HFFc6 (cell line): ENCODE measurements at places on chromosomes 7 and 10. TPM values are rescaled to one million over a fixed set of nuclear protein-coding genes. Genes with fewer than 3 reads are reported as not detected.

Gene GIMAP5
- not detected in 3 replicates for total RNA-seq

Gene DPY19L1
- 24.7 to 33.4 TPM (median 27.8 TPM) in 3 replicates for total RNA-seq

Gene GPER1
- 4.8 to 7.1 TPM (median 6.6 TPM) in 3 replicates for total RNA-seq

Gene SAMD9
- total RNA-seq = 8.2 and 13.7 TPM in 2 replicates

Gene UTF1
- not detected in 3 replicates for total RNA-seq

Gene ABCB4
- not detected in 3 replicates for total RNA-seq

DNA sequence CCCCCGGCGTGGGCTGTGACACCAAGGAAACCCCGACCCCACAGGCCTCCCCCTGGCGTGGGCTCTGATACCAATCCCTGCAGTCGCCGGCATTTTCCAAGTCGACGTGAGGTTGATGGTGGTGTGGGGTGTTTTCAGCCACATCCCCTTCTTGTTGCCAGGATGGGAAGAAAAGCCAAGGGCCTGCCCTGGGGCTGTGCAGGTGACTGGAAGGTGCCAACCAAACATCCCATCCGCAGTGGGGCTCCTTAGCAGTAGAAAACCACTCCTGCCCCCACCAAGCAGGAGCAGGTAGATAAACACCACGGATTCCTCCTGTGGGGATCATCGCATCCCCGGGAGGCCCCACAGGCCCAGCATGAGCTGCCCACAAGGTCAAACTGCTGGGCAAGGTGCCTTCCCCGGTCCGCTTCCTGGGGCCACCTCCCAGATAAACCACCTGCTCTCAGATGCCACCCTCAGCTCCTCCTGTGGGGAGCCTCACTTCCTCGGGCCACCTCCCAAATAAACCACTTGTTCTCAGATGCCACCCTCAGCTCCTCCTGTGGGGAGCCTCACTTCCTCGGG is 88.5 kb upstream of the DIP2C start:
- peaks cover 7% of the 10 kb centered on the region; the same call in 1 of the 2 replicates for H3K4me1 ChIP-seq
- no peaks in the 10 kb centered on the region for H3K36me3 ChIP-seq
- DNase-seq = no peak
- H3K27me3 ChIP-seq = peaks cover 4% of the 10 kb centered on the region
- no peak overlapping the region for H3K27ac ChIP-seq

GRCh38 chr10:124227055-124227975 is 133.9 kb upstream of the CHST15 start:
- no peak overlapping the region for H3K27ac ChIP-seq
- H3K36me3 ChIP-seq = no peaks in the 10 kb centered on the region
- H3K4me1 ChIP-seq = no peaks in the 10 kb centered on the region; the same call in 1 of the 2 replicates
- peaks cover 3% of the 10 kb centered on the region; the same call in 1 of the 2 replicates for H3K27me3 ChIP-seq
- H3K4me3 ChIP-seq = no peak overlapping the region
- DNase-seq = no peak

DNA sequence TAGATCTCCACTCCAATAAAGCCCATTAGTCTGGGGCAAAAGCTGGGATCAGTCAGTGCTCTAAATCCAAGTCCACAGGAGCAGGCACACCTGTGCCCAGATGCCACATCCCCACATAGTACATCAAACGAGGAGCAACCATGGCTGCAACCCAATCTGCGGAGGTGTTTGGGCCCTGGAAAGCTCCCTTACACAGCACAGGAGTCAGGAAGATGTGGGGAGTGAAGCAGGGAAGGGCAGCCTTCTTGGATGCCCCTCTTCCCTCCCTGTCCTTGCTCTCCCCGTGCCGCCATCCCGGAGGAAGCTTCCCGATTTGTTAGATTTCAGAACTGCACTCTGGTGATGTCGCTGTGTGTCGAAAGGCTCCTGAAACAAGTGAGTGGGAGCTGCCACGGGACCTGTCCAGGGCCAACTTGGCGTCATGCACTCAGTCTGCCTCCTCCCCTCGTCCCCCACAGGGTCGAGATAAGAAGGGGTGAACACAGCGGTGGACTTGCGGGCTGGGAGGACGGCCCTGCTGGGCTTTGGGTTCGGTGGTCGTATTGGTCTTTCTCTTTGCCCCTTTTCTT is 230.6 kb upstream of the GRB10 start:
- peaks cover 25% of the 10 kb centered on the region for H3K4me1 ChIP-seq
- no peak for DNase-seq
- no peaks in the 10 kb centered on the region for H3K36me3 ChIP-seq

DNA sequence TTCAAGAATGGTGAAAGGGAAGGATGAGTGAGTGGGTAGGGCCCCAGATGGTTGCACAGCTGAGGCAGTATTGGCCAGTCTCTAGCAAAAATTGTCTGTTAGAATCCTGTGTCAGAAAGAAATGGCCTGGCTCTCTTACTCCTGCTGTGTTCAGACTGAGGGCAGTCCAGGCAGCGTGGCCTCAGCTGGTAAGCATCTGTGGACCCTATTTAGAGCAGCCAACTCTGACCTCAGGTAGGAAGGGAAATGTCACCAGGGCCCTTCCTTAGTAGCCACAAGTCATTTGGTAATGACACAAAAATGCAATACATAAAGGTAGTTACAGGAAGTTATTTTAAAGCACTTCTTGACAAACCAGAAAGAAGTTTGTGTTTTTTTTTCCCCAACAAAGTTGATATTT is 1194.7 kb downstream of the CNTNAP2 start:
- no peaks in the 10 kb centered on the region for H3K4me1 ChIP-seq
- no peaks in the 10 kb centered on the region for H3K36me3 ChIP-seq
- H3K27me3 ChIP-seq = peaks cover 2% of the 10 kb centered on the region; the same call in 1 of the 2 replicates
- no peak for DNase-seq

DNA sequence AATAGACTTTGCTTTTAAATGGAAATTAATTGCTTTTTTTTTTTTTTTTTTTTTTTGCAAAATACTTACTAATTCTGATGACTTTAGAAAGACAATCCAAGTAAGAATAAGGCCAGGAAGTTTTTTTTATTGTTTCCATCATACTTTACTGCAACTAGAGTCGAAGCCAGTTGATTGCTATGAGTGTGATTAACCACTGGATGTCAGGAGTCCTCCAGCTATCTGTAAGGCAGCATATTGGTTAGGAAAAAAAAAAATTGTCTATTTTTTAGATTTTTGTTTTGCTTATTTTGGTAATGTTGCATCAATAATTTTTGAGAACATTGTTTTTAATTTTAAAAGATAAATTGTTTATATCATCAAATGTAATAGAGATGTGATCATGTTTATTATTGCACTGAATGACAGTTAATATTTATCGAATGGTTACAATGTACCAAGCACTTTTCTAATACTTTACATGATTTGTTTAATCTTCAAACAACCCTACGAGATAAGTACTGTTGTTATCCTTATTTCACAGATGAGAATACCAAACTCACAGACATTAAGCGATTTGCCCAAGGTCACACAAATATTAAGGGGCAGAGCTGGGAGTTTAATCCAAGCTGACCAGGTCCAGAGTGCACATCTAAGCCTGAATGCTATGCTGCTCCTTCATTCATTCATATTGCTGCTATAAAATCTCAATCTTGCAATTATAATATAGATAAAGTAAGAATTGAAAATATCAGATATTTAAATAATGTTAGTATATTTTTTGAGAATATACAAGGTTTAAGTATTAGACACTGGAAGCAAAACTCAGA is 19.9 kb upstream of the LMOD2 start:
- peak; percentile 33 for DNase-seq
- peaks cover 16% of the 10 kb centered on the region for H3K4me1 ChIP-seq
- H3K36me3 ChIP-seq = no peaks in the 10 kb centered on the region
- no peaks in the 10 kb centered on the region; the same call in 1 of the 2 replicates for H3K27me3 ChIP-seq
- no peak overlapping the region for H3K27ac ChIP-seq
- H3K4me3 ChIP-seq = no peak overlapping the region

DNA sequence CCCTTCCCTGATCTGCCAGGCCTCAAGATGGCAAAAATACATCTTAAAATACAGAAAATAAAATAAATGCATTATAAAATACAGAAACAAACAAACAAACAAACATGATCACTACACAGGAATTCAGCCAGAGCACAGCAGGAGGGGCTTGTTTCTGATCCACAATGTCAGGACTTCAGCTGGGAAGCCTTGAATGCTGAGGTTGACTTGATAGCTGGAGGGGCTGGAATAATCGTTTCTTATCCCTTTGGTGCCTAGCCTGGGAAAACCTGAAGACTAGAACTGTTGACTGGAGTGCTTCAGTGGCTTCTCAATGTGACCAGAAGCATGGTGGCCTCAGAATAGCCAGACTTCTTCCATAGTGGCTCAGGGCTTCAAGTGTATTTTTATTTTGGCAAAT is 9.2 kb upstream of the MARVELD1 start:
- peaks cover 1% of the 10 kb centered on the region for H3K27me3 ChIP-seq
- no peak overlapping the region for H3K27ac ChIP-seq
- peaks cover 36% of the 10 kb centered on the region for H3K4me1 ChIP-seq
- H3K4me3 ChIP-seq = no peak overlapping the region
- DNase-seq = no peak
- H3K36me3 ChIP-seq = no peaks in the 10 kb centered on the region

DNA sequence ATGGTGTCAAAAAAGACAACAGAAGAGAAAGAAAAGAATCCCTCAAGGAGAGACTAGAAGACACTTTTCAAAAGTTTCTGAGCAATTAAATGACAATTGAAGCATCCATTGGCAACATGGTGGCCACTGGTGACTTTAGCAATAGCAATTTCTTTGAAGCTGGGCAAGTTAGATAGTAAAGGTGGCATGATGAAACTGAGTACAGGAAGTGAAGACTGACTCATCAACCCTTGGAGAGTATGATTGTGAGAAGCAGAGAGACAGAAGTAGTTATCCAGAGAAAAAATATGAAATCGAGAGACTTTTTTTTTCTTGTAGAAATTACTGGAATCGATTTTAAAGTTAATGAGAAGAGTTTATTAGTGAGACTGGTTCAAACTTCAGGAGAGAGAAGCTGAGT is 52.5 kb downstream of the DGKB start:
- no peak for DNase-seq
- peaks cover 23% of the 10 kb centered on the region for H3K4me1 ChIP-seq
- peak overlapping the region; percentile 20; the same call in 1 of the 2 replicates for H3K27ac ChIP-seq
- no peaks in the 10 kb centered on the region for H3K36me3 ChIP-seq

DNA sequence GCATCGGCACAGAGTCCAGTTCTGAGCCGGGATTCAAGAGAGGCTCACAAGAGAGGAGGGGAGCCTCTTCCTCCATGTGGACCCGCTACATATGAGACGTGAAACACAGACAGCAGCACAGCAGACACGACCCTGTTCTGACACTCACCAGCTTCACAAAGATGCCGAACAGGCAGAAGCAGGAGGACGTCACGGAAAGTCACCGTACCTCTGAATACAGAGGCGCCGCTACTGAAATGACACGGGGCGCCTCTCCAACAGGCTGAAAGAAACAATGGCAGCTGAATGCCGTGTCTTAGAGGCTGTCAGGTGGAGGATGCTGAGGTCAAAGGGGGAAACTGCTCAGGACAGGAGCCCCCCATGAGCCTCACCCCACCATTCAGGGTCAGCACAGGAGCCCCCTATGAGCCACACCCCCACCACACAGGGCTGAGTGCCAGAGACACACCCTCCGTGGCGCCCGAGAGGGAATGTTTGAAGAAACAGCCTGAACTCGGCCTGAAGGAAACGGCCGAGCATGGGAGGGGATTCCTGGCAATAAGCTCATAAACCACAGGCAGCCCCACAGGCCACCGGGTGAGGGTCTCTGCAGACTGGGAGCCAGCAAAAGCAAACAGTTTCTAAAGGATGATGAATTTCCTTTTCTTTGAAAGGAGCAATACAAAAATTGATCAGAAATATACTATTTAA is 510.3 kb downstream of the PTPRN2 start:
- H3K4me3 ChIP-seq = no peak overlapping the region
- H3K4me1 ChIP-seq = no peaks in the 10 kb centered on the region
- no peaks in the 10 kb centered on the region for H3K27me3 ChIP-seq
- H3K27ac ChIP-seq = no peak overlapping the region
- no peaks in the 10 kb centered on the region for H3K36me3 ChIP-seq

- H3K4me3 ChIP-seq = no peak overlapping the region
- H3K27me3 ChIP-seq = no peaks in the 10 kb centered on the region; the same call in none of the 2 replicates
- peaks cover 29% of the 10 kb centered on the region for H3K4me1 ChIP-seq
- no peak for DNase-seq
Measured at GRCh38 chr7:117048114-117048866, 95.0 kb downstream of the ST7 start.

DNA sequence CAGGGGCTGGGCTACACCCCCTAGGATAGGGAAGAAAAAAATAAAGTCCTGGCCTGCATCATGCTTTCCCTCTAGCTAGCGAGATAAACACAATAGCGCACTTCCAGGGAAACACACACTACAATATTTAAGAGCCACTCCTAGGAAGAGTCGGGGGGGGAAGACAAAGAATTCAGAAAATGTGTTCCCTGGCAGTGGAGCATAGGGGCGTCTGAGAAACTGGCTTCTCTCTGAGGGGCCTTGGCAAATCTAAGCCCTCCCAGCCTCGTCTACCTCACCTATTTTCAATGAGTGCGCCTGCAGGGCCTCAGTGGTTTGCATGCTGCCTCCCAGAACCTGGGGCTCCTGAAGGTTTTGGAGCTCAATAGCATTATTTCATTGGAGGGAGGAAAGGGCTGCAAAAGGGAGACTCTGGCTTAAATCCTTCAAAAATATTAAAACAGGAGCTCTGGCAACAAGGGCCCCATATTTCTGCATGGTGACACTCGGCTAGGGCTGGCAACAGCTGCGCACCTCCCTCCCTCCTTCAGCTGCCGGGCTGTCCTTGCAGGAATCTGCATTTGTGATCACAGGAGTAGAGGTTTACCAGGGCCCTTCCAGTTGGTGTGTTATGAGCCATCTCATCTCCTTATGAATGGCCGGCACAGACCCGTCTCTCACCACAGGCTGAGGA is 10.8 kb downstream of the ANXA11 start:
- H3K27ac ChIP-seq = peak overlapping the region; percentile 62
- peaks cover 54% of the 10 kb centered on the region for H3K4me1 ChIP-seq
- peaks cover 24% of the 10 kb centered on the region for H3K36me3 ChIP-seq
- no peak overlapping the region for H3K4me3 ChIP-seq

GRCh38 chr10:86654411-86655172 is at the start of gene OPN4:
TSS of gene OPN4 (plus strand) at chr10:86654547. CDS start at chr10:86654784, 237 bp downstream.
- peaks cover 11% of the 10 kb centered on the region for H3K27me3 ChIP-seq
- no peaks in the 10 kb centered on the region for H3K36me3 ChIP-seq
- DNase-seq = no peak
- H3K4me1 ChIP-seq = peaks cover 16% of the 10 kb centered on the region

DNA sequence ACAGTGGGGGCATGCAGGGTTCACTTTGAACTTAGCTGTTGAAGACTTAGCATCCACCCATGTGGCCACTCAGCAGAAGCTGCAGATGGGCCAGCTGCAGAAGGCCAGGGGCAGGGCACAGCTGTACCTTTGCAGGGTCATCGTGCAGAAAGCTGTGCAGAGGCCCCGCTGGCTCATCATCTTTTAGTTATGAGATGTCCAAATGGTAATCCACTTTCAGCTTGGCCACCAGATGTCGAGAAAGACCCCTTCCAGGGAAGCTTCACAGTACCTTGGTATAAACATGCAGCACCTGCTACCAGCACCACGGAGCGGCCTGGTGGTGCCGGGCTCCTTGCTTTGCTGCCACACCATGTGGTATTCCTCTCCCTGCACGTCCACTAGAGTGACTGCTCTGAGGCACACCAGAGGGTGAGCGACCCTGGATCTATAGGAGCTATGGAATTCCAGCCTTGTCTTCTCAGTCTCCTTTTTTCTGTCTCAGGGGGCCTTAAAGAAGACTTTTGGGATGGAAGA is 74.2 kb upstream of the LAMB4 start:
- H3K4me3 ChIP-seq = no peak overlapping the region
- peaks cover 7% of the 10 kb centered on the region; the same call in 1 of the 2 replicates for H3K27me3 ChIP-seq
- DNase-seq = no peak
- H3K4me1 ChIP-seq = peaks cover 8% of the 10 kb centered on the region; the same call in 1 of the 2 replicates
